ENCODE measurements at places on chromosomes 5 and 9.

- no peak for DNase-seq
Observed at GRCh38 chr9:134365791-134366222, 39.6 kb downstream of the RXRA start.

GRCh38 chr5:150064681-150065220 is 21.6 kb downstream of the CSF1R start:
- no peak for DNase-seq

DNA sequence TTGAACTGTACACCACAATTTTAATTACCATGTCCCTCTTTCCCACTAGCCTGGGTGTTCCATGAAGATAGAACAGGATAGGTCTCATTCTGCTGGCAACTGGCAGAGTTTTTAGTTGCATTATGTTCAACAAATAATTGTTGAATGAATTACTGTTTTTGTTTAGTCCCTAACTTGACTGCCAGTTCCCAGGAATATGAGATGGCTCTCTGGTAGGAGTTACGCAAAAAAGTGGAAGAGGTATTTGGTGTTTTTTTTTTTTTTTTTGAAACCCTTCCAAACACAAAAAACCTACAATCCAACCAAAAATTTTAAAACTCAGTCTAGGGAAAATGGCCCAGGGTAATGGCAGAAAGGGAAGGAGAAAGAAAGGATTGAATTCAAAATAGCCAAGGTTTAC is 153.6 kb downstream of the GNAQ start:
- DNase-seq: no peak

DNA sequence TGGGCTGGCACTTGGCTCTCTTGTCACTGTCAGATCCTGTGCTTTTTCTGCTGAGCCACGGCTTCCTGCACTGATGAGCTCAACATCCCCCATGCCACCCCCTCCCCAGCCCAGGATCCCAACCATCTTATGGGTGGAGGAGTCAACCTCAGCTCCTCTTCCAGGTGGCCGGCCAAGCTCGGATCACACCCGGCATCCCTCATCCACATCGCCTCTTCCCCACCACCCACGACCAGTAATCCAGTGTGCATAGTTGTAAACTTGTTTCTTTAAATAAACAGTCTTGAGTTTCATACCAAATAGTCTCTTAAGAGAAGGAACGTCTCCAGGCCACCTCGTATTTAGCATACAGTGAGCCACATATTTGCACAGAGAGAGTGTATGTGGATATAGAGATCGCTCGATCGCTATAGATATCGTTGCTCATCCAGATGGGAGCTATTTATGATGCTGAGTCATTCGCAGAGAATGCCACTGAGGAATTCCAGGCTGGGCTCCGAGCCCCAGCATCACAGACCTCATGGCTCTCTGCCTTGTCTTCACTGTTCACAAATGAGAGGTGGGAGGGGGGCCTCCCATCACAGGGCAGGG is 61.8 kb upstream of the CPLX2 start:
- DNase-seq: no peak

DNA sequence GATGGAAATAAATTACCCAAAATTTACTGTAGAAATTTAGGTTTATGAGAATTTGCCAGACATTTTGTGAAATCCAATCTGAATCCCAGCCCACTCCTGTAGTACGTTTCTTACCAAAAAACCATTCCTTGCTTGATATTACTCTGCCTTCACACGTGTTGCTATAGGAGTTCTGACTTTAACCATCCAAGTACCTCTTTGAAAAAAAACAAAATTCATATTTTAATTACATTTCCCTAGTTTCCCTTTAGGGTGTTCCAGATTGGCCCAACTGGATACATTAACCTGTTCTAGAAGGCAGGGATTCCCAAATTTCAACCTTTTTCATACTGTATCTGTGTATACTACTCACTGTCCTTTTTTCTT is 1.4 kb upstream of the PJA2 start:
- DNase-seq: no peak

- no peak for DNase-seq
Observed at GRCh38 chr5:179836225-179837019, 15.7 kb downstream of the SQSTM1 start.

GRCh38 chr9:37034938-37035647 is 1.0 kb upstream of the PAX5 start:
- DNase-seq: no peak

GRCh38 chr5:119332978-119333401 is 22.8 kb upstream of the TNFAIP8 start:
- no peak for DNase-seq

DNA sequence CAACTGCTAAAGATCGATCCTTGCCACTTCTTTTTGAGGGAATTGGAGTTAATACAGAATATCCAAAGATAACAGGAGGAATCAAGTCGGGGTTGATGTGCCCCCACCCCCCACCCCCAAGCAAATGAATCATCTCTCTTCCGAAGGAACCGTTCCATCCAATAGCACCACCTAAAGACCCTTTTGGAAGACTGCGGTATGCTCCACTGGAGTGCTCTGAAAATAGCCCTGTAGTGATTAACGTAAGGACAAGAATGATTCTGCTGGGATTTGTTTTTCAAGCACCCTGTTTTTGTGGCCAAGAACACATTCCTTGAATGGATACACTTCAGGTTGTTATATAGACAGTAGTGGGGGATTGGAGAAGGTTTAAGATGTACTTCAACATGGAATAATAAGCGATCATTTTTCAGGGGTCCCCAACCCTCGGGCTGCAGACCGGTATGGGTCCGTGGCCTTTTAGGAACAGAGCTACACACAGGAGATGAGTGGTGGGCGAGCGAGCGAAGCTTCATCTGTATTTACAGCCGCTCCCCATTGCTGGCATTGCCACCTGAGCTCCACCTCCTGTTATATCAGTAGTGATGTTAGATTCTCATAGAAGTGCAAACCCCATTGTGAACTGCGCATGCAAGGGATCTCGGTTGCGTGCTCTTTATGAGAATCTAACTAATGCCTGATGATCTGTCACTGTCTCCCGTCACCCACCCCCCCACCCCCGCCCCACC is 44.5 kb upstream of the TMEM252 start:
- no peak for DNase-seq

DNA sequence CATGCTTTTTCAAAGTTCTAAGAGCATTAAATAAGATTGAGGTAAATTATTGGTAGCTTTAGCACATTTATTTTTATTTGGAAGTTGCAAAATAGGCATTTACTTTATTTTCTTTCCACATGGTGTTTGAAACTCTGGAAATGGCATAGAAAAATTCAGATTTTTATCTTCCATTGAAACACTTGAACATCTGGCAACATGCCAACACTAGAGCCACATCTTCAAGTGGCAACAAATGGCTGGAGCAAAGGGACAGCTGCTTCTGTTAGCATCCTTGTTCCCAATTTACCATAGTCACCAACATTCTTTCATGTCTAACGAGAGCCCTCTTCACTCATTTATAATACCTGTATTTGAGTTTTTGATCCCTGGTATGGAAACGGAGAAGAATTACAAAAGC is 539.9 kb downstream of the ZNF608 start:
- no peak for DNase-seq

- peak; percentile 72 for DNase-seq
Observed at GRCh38 chr5:36150676-36151433, 832 bp downstream of the LMBRD2 start.

DNA sequence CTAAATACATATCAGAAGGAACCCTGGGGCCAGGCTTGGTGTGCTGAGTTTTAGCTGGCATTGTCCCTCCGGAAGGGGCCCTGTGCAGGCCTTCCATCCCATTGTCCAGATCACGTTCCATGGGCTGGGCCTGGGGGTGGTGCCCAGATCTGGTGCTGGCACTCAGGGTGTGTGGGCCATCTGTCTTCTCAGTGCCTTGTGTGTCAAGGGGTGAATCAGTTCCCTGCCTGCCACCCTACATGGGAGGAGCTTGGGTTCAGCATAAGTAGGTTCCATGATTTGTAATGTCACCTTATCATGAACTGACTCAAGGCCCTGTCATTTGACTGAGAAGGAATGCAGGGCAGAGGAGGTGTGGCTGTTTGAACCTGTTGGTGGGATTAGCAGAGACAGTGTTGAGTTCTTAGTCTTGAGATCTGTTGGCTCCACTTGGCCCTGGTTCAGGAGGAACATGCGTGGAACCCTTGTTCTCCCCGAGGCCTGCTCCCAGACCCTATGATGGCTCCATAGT is 176.8 kb downstream of the MACROH2A1 start:
- no peak for DNase-seq

GRCh38 chr9:20353931-20354652 is 268.2 kb downstream of the MLLT3 start:
- no peak for DNase-seq

DNA sequence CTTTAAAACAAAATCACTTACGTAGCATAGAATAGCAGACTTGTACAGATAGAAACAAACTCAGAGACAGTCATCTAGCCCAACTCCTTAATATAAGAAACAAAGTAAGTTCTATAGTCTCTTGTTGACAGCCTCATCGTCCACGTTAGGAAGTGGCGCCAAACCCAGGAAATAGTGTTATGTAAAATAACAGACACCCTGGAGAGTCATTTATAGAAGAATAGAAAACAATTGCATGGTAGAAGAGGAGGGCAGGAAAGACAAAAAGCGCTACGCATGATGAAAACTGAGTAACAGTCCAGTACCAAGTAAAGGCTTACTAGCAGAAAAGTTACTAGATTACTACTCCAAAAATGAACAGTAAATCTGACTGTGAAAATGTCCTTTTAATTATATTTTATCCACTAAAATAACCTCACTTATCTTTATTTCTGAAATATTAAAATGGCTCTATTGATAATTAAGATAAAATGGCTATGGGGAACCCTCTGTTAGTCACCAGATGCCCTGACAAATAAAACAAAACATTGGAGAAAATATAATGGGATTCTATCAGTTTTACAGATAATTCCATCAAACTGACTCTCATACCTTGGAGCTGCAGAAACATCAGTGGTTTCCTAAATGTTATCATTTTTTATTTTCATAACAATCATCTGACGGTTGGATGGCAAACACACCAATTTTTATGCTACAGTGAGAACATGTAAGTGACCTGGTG is 434.0 kb upstream of the C9orf72 start:
- no peak for DNase-seq

- no peak for DNase-seq
Observed at GRCh38 chr5:151904909-151905308, 19.7 kb downstream of the GLRA1 start.

DNA sequence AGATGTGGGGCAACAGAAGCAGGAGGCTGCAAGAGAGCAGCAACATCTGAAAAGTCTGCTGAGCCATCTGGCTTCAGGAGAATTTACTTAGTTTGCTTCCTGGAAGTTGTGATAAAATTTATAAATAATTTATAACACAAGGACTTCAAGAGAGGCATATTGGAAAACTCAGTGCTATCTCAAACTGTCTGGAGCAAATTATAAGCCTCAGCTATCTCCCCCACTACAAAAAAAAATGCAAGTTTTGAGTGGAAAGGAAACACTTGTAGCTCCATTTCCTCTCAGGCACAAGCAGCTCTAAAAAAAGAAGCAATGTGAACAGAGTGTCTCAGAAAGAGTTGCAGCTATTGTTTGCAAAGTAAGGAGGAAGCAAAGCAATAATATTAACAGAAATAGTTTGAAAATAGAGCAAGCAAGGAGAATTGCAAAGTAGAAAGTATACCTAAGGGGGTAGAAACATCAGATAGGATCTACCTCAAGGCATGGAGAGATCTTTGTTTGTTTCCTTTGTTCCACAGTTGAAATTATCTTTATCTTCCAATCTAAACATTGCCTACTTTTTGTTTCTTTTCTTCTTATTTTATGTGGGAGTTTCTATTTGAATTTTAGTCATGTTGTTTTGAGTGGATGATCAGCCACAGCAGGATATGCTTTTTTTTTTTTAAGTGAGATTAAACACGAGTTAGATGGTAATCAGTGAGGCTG is 55.9 kb upstream of the IL6ST start:
- DNase-seq: no peak

DNA sequence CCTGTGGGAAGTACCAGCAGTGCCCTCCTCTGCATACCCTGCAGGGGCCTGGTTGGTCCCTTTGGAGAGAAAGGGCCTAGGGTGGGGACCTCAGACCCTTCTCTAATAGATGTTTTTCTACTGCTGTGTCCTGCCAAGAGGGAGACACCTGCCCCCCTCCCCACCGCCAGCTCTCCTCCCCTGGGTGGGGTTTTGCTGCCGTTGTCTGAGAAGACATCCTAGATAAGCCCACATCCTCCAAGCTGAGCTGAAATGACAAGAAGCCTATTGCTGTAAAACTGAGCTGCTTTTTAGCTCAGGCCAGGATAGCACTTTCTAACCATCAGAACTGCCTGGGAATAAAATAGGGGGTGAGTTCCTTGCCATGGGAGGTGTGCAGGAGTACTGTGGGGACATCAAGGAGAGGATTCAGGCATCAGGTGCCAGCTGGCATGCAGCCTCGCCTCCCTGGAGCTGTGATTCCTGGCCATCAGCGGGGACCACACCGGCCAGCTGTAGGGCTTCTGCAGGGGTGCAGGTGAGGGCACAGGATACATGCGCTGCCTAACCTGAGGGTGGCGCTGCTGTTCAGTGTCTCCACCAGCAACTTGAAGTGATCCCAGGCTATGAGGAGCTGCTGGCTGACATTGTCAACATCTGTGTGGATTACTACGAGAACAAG is 37.9 kb downstream of the CYFIP2 start:
- DNase-seq: no peak

DNA sequence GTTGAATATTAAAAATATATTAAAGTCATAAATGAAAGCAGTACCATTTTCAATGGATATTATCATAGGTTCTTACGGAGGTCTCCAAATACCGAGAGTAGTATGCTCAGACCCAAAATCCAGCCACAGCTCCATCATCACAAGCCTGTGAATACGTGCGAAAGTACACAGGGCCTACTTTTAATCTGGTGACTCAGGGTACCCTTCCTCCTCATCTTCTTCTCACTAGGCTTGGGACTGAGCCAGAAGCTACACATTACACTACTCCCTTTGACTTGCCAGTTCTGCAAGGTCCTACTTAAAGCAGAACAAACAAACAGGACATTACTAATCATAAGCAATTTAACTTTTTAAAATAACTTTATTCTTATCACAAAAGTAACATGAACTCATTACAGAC is 7.6 kb upstream of the RIC1 start:
- DNase-seq: no peak
